Upper lobe of right lung (tissue), 1 donor: ENCODE measurements at places on chromosomes 7 and 10. TPM values are rescaled to one million over a fixed set of nuclear protein-coding genes. Genes with fewer than 3 reads are reported as not detected.

FEZF1 gene
- total RNA-seq, result not detected

SMKR1 gene
- not detected for total RNA-seq

NPSR1 gene
- total RNA-seq, result not detected

PRPS1L1 gene
- total RNA-seq, result not detected

GIMAP6 gene
- total RNA-seq, result 61.7 TPM

HECW1 gene
- 1.6 TPM for total RNA-seq

PRKG1 gene
- 30.0 TPM for total RNA-seq

OR6V1 gene
- total RNA-seq, result not detected

DNA sequence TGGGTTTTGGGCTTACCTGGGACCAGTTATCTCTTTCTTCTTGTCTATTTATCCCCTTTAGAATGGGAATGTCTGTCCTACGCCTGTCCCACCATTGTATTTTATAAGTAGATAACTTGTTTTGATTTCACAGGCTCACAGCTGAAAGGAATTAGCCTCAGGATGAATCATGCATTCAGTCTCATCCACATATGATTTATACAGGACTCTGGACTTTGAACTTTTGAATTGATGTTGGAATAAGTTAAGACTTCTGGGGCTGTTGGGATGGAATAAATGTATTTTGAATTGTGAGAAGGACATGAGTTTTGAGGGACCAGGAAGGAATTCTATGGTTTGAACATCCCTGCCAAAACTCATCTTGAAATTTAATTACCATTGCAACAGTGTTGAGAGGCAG is 112.6 kb downstream of the AMPH start:
- H3K27ac ChIP-seq, result no peak overlapping the region
- DNase-seq, result no peak
- no peaks in the 10 kb centered on the region for H3K36me3 ChIP-seq
- H3K4me1 ChIP-seq, result no peaks in the 10 kb centered on the region
- no peaks in the 10 kb centered on the region for H3K27me3 ChIP-seq

GRCh38 chr10:91788527-91788926 is 9.7 kb upstream of the TNKS2 start:
- H3K36me3 ChIP-seq, result no peaks in the 10 kb centered on the region
- H3K4me3 ChIP-seq, result no peak overlapping the region
- H3K4me1 ChIP-seq, result no peaks in the 10 kb centered on the region
- DNase-seq, result no peak
- H3K27me3 ChIP-seq, result no peaks in the 10 kb centered on the region
- no peak overlapping the region for H3K27ac ChIP-seq

- no peak for DNase-seq
- H3K27ac ChIP-seq, result no peak overlapping the region
- H3K36me3 ChIP-seq, result no peaks in the 10 kb centered on the region
- no peaks in the 10 kb centered on the region for H3K27me3 ChIP-seq
- no peak overlapping the region for H3K4me3 ChIP-seq
These were observed 25.2 kb downstream of the PALD1 start for GRCh38 chr10:70503776-70504175.

DNA sequence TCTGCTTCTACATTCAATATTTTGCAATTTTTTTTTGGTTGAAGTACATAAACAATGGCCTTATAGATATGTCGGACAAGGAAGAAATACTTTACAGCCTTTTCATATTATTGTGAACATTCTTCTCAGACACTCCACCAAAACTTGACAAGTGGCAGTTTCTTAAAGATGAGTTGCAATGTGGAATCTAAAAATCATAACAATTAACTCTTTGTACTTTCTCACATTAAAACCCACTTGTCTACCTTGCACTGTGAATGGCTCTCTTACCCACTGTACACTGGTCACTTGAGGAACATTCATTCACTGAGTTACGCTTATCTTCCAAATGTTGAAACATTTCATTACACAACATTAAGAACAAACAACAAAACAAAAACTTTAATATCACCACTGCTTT is 44.2 kb downstream of the ARHGAP12 start:
- no peak for DNase-seq
- peaks cover 7% of the 10 kb centered on the region for H3K4me1 ChIP-seq
- H3K4me3 ChIP-seq, result no peak overlapping the region
- H3K27me3 ChIP-seq, result no peaks in the 10 kb centered on the region

DNA sequence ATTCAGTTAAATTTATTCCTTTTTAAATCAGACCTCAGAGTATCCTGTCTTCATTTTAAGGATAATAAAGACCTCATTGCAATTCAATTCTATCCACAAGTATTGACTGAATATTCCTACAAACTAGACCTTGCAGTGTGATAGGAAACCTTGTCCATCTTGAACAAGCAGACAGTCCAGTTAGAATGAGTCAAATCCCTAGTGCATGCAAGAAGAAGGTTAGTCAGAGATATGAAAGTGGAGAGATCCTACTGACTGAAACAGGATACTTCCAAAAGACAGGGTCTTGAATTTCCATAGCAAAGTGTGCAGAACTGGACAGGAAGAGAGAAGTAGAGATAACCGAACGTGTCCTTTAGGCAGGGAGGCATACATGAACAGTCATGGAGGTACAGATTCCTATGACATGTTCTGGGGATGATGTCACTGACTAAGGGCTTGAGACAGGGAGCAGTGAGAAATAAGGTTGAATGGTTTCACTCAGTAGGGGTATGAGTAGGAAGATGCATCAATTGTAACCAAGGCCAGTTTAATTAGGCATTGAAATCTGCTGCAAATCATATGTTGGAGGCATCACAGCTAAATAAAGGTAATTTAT is 45.2 kb downstream of the PPP1R3A start:
- H3K4me3 ChIP-seq, result no peak overlapping the region
- H3K36me3 ChIP-seq, result no peaks in the 10 kb centered on the region
- no peaks in the 10 kb centered on the region for H3K27me3 ChIP-seq
- no peak for DNase-seq
- H3K4me1 ChIP-seq, result no peaks in the 10 kb centered on the region

- peak; percentile 74 for DNase-seq
- H3K4me1 ChIP-seq, result peaks cover 41% of the 10 kb centered on the region
- no peaks in the 10 kb centered on the region for H3K27me3 ChIP-seq
- H3K27ac ChIP-seq, result peak overlapping the region; percentile 47
- H3K4me3 ChIP-seq, result no peak overlapping the region
- no peaks in the 10 kb centered on the region for H3K36me3 ChIP-seq
These were observed 111.2 kb downstream of the EEPD1 start for GRCh38 chr7:36264123-36264801.

DNA sequence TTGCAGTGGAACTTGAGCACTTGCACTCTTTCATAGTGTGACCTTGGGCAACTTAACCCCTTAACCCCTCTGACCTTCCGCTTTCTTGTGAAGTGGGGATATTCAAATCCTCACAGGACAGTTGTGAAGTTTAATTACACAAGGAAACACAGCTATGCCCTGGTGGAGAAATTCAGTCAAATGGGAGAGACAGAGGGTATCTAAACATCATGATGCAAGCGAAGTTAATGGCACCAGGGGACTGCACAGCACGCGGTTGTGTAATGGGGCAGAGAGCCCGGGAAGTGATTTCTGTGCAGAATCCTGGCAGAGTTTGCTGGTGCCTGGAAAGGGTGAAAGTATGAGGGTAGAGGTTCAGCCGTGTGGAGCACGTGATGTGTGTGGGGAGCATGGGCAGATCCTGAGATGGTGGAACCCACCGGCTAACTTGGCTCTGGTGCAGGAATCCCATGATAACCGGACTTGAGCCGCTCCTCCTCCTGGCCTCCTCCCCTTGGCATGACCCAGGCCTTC is 51.7 kb downstream of the SNX10 start:
- no peaks in the 10 kb centered on the region for H3K4me1 ChIP-seq
- no peak overlapping the region for H3K27ac ChIP-seq
- no peak for DNase-seq
- H3K27me3 ChIP-seq, result no peaks in the 10 kb centered on the region

- H3K27ac ChIP-seq, result no peak overlapping the region
- no peaks in the 10 kb centered on the region for H3K27me3 ChIP-seq
- no peaks in the 10 kb centered on the region for H3K36me3 ChIP-seq
- no peak for DNase-seq
- H3K4me3 ChIP-seq, result no peak overlapping the region
- H3K4me1 ChIP-seq, result no peaks in the 10 kb centered on the region
These were observed 109.9 kb downstream of the HERPUD2 start for GRCh38 chr7:35584990-35585389.

DNA sequence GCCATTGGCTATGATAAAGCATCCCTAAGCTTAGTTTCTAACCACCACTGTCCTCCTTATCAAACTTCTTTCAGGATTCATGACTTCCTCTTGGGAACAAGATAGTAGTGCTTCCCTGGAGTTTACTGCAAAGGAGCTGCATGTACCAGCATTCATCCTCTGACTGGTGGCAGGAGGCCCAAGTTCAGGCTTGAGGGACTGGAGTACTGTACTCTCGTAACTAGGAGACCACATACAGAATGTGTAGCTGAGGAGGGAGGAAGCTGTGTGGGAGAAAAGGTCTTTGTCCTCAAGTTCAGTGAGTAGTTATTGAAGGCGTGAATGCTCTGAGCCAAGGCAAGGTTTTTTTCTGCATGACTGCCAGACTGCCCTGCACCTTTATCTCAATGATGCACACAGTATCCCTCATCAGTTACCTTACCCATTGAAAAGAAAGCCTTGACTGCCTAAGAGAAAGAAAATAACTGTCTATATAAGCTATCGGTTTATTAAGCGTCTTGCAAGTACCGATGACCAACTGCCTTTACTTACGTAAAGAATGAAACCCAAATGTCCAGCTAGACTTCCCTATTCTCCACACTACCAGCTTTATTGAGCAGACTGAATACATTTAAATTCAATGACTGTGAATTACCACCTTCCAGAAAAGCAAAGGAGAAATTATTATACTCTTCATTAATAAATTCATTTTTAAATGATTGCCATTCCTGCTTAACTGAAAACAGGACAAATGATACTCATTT is 12.8 kb downstream of the SCRN1 start:
- H3K27ac ChIP-seq, result no peak overlapping the region
- no peak overlapping the region for H3K4me3 ChIP-seq
- H3K27me3 ChIP-seq, result no peaks in the 10 kb centered on the region
- H3K36me3 ChIP-seq, result no peaks in the 10 kb centered on the region

DNA sequence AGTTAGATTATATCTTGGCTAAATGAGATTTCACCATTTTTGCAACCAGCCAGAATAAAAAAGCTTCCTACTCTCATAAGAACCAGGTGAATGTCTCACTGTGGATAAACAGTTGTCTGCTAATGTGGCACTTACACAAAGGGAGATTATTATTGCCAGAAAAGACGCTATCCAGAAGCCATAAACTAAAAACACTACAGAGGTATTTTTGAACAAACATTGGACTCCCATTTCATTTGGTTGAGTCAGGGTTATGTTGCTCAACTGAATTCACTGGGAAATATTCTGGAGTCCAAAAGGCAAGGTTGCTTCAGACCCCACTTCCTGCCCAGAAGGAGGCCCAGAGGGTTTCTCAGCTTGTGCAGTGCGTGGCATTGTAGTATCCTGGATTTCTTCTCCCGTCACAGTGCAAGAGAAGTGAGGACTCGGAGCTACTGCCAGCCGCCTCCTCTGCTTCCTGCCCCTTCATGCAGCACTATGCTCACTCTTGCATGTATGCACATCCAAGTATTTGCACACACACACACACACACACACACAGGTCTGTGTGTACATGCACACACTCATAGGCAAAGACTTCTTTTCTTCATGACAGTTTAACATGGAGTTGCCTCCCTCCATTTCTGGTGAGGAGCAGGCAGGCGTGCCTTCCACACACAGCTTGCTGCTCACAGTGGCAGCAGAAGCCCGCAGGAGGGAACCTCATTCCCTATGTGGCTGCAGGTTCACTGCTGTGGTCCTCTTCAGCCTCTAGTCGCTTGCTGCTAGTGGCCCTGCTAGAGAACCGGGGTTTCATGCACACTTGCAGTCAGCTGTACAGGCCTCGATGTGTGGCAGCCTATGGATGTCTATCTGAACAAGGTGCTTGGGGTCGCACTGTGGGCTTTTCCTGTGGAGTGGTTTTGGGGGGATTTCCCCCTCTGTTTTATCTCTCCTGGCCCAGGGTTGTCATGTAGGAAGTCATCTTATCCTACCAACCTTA is 10.1 kb downstream of the DENND10 start:
- H3K4me3 ChIP-seq, result no peak overlapping the region
- no peaks in the 10 kb centered on the region for H3K27me3 ChIP-seq
- H3K27ac ChIP-seq, result no peak overlapping the region
- no peaks in the 10 kb centered on the region for H3K4me1 ChIP-seq
- H3K36me3 ChIP-seq, result peaks cover 78% of the 10 kb centered on the region

GRCh38 chr7:92748495-92748894 is 87.9 kb downstream of the CDK6 start:
- H3K36me3 ChIP-seq, result no peaks in the 10 kb centered on the region
- H3K4me1 ChIP-seq, result no peaks in the 10 kb centered on the region
- no peak overlapping the region for H3K27ac ChIP-seq
- no peak for DNase-seq

DNA sequence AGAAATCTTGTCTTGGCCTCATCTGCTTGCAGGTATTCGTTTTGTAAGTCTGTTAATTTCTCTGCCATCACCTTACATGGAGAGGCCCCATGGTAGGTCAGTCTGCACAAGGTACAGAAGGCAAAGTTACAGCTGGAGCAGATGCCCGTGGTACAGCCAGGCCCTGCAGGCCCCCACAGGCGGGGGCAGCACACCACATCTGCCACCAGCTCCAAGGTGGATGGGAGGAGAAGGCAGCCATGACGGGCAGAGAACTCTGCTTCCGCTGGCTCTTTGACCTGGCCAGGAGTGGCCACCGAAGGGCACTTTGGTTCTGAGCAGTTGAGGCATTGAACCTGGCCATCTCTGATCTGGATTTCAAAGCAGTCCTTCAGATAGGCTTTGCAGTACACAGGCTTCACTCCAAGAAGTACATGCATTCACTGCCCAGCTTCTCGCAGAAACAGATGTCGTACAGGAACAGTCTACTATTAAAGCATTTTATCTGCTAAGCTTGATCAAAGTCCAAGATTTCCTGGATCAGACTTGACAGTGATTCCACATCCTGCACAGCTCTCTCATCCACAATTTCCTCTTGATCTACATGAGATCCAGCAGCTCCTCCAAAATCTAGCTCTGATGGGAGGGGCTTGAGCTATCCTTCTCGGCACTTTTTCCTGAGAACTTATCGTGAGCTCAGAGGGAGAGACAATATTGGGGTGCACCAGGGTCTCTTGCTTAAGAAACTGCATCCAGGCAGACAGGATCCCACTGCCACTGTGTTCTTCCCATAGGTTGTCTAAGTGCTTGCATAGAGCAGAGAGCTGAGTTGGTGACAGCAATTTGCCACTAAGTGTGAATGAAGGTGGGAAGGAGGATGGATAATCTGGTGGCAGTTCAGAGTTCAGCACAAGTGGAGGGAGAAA is 120.7 kb downstream of the TRRAP start:
- H3K4me3 ChIP-seq, result no peak overlapping the region
- DNase-seq, result peak; percentile 50
- H3K36me3 ChIP-seq, result peaks cover 75% of the 10 kb centered on the region
- no peaks in the 10 kb centered on the region for H3K27me3 ChIP-seq

GRCh38 chr7:115068220-115068619 is 146.3 kb downstream of the MDFIC start:
- H3K27me3 ChIP-seq, result no peaks in the 10 kb centered on the region
- H3K36me3 ChIP-seq, result no peaks in the 10 kb centered on the region
- no peak overlapping the region for H3K27ac ChIP-seq
- H3K4me3 ChIP-seq, result no peak overlapping the region

- no peak overlapping the region for H3K4me3 ChIP-seq
- no peaks in the 10 kb centered on the region for H3K27me3 ChIP-seq
- no peaks in the 10 kb centered on the region for H3K36me3 ChIP-seq
- no peak for DNase-seq
These were observed 60.4 kb downstream of the INPP5F start for GRCh38 chr10:119786117-119786769.

- H3K27me3 ChIP-seq, result no peaks in the 10 kb centered on the region
- H3K36me3 ChIP-seq, result no peaks in the 10 kb centered on the region
- DNase-seq, result no peak
These were observed 133.4 kb downstream of the MACC1 start for GRCh38 chr7:20083781-20084180.

- H3K4me1 ChIP-seq, result peaks cover 23% of the 10 kb centered on the region
- no peak overlapping the region for H3K4me3 ChIP-seq
- DNase-seq, result no peak
- no peaks in the 10 kb centered on the region for H3K36me3 ChIP-seq
- H3K27me3 ChIP-seq, result no peaks in the 10 kb centered on the region
These were observed 1.4 kb downstream of the FAM149B1 start for GRCh38 chr10:73169320-73169719.
